ENCODE measurements at places on chromosomes 1 and 21.
A peak's percentile ranks its signal among the peaks of the same experiment; 100 is the strongest.

DNA sequence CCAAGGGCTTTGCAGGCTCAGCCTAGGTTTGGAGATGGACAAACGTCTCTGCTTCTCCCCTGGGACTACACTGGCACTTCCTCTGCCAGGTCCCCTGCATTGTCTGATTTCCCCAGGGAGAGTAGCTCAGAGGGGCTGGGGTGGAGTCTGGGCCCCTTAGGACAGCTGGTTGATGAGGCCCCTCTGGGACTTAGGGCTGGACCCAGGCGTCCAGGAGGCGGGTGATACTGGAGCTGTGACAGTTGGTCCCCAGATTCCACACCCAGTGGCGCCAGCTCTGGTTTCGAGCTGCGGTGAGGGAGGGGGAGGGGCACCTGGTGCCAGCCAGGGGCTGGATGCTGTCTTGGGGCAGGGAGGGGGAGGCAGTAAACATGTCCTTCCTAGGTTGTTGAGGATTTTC is 7.4 kb upstream of the MEX3A start:
- no peak for DNase-seq

- no peak for DNase-seq
Observed at GRCh38 chr1:246569248-246570238, 3.3 kb downstream of the CNST start.

- peak; percentile 94 for DNase-seq
Observed at GRCh38 chr1:24705260-24706073, 39.8 kb upstream of the CLIC4 start.

DNA sequence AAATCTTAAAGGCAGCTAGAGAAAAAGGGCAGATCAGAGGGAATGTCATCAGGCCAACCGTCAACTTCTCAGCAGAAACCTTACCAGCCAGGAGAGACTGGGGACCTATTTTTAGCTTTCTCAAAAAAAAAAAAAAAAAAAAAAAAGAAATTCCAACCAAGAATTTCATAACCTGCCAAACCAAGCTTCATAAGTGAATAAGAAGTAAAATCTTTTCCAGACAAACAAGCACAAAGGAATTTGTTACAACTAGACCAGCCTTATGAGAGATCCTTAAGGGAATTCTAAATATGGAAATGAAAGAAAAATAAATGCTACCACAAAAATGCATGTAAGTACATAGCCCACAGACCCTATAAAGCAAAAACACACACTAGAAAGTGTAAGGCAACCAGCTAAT is 267.7 kb downstream of the AKT3 start:
- DNase-seq: no peak

- DNase-seq: no peak
Observed at GRCh38 chr1:1857096-1857703, 33.7 kb downstream of the GNB1 start.

DNA sequence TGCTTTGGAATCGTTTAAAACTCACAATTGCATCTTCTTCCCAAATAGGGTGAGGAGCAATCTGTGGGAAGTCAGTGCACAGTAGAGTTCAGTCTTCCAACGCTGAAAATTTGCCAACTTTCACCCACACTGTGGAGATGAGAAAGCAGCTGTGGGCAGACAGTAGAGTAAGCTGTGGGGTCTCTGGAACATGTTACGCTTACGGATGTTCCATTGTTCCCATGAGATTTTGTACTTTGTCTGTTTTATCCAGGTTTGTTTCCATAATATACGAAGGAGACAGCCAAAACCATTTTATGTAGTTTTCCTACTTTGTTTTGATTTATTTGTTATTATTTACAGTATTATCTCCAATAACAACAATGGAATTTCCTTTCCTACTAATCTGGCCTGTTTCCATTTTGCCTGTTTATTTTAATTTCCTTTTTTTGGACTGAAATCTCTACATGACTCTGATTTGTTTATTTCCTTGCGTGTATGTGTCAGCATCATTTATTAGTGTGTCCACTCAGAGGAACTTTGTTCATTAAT is 65.1 kb upstream of the RGL1 start:
- DNase-seq: no peak

- DNase-seq: no peak
Observed at GRCh38 chr1:9121496-9122409, 7.1 kb downstream of the GPR157 start.

- DNase-seq: no peak
Observed at GRCh38 chr1:196214866-196215265, 393.4 kb downstream of the KCNT2 start.

GRCh38 chr21:42973309-42973990 is 912 bp upstream of the PKNOX1 start:
- DNase-seq: no peak

- DNase-seq: peak; percentile 66
Observed at GRCh38 chr1:180151508-180151907, 3.2 kb upstream of the QSOX1 start.

GRCh38 chr1:202593845-202594244 is 116.4 kb downstream of the SYT2 start:
- DNase-seq: no peak

DNA sequence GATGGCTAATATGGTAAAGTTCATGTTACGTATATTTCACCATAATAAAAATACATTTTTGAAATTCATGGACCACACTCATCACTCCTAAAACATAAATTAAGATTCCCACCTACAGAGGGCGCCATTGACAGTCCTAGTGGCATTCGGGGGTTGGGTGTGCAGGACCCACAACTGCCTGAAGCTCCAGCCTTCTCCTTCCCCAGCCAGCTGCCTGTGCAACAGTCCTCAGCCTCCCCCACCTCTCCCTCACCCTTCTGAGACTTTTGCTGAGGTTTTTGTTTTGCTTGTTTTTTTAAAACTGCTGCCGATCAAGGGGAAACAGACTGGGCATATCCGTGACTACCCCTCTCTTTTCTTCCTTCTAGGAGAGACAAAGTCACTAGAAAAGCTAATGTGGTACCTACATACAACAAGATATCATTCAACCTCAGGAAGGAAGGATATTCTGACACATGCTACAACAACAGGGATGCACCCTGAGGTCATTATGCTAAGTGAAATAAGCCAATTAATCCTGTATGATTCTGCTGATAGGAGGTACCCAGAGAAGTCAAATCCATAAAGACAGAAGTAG is 9.2 kb upstream of the EVA1C start:
- DNase-seq: peak; percentile 76
